Gastrocnemius medialis (tissue), 4 donors: ENCODE measurements at places on chromosomes 4 and X. TPM values are rescaled to one million over a fixed set of nuclear protein-coding genes. Genes with fewer than 3 reads are reported as not detected.

The GAGE12J gene
- not detected for total RNA-seq

The STAP1 gene
- not detected for total RNA-seq

The DDX60 gene
- total RNA-seq, result 2.5 TPM

The PGAM4 gene
- total RNA-seq, result not detected

The USP26 gene
- not detected for total RNA-seq

The GPRASP1 gene
- 2.1 TPM for total RNA-seq

The RBMX gene
- total RNA-seq, result 113 TPM

The XAGE1B gene
- not detected for total RNA-seq

GRCh38 chr4:1939664-1940509, 68.7 kb downstream of the NSD2 start:
- DNase-seq, result peak; percentile 24

- DNase-seq, result no peak
These were observed 21.6 kb upstream of the DUSP9 start for GRCh38 chrX:153625271-153626024.

GRCh38 chr4:3786196-3786869, 20.1 kb downstream of the ADRA2C start:
- DNase-seq, result no peak

DNA sequence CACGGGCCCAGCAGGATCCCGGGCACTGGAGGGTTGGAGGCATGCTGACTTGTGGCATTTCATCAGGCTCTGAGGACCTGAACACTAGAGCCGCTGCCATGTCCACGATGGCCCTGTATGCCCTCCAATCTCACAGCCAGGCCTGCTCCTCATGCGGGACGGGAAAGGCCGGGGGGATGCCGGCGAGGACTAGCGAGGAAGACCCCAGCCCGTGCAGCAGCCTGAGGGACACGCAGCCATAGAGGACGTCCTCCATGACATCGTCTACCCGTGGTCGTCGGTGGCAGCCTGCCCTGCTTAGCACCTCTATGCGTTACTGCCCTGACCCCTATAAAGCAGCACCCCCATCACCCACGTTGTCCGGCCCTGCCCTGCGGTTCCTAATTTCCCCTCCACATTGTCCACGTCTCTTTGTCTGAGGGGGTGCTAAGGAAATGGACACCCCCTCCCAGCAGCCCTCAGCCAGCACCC, 32.6 kb downstream of the HMX1 start:
- DNase-seq, result no peak

- DNase-seq, result no peak
These were observed 24.8 kb upstream of the FAM193A start for GRCh38 chr4:2511645-2512131.

DNA sequence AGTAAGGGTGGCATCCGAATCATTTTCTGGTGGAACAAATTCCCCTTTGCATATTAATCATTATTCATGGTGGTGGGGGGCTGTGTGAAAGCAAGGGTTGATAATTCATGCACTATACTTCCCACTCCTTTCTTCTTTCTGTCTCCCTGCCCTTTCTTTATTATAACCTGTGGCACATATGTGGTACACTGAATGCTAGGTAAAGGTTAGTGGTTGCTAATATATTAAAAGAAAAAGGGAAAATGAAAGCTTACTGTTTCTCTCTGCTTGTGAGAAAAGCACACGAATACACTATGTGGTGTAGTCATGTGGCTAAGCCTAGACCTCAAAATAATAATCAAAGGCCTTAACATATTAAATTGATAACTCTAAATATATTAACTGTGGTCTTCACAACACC, 178.4 kb upstream of the RPS6KA3 start:
- DNase-seq, result no peak

DNA sequence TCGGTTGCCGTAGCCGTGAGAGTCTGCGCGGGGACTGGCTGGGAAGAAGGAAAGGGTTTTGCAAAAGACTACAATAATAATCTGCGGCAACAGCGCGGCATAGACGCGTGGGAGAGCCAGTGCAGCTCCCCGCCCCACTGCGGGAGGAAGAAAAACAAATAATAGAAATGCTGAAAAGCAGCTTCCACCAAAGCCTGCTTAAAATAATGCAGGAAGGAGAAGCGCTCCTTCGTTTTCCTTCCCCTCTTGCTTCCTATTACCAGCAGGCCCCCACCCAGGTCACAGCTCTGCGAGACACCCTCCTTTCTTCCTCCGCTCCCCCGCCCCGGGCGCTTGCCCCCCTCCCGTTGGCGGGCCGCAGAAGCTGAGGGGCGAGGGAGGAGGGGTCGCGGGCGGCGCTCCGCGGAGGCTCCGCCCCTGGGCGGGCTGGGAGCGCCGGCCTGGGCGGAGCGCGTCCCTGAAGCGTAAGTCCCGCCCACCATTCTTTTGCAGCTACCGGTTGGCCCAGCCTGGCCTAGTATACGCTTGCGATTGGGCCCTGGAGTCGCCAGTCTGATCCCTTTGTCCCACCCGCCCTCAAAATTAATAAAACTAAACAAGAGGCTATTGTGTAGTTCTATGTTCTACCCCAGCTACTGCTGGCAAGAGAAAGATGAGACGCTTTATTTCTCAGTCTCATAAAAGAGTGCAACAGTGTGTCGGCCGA, 636 bp upstream of the AMOT start:
- peak; percentile 77 for DNase-seq

DNA sequence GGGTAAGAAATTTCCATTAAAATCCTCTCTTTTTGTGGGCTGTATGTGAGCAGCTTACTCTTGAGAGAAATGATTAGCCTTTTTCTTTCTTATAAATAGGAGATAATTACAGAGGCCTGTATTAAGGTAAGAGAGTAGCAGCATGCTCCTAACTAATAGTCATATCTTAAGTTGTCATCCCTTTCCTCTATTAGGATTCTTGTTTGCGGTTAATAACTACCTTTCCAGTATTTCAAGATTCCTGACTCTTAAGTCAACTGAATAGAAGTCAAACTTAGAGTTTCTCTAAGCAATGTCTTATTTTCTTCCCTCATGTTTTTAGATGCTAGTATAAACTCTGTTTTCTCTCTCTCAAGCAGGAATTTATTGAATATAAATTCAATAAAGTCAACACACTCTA, 139.9 kb upstream of the GPRIN3 start:
- no peak for DNase-seq

- DNase-seq, result no peak
These were observed 107.6 kb downstream of the DCTD start for GRCh38 chr4:182809417-182810102.

- DNase-seq, result no peak
These were observed 175.8 kb downstream of the COMMD8 start for GRCh38 chr4:47287735-47288134.

DNA sequence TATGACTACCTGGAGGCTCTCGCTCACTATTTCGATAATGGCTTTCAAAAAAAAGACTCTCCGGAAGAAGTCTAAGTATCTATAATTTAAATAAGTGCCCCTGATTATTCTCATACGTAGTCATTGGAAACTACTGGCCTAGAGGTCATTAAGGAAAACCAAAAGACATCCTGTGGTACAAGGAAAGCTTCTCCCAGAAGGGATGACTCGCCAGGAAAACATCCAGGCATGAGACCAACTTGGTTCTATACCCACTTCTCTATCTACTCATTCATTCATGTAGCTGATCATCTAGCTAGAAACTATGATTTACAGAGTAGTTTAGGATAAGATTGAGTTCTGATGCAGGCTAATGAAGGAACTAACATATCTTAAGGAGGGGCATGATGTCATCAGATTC, 37.7 kb downstream of the SOX3 start:
- DNase-seq, result no peak

DNA sequence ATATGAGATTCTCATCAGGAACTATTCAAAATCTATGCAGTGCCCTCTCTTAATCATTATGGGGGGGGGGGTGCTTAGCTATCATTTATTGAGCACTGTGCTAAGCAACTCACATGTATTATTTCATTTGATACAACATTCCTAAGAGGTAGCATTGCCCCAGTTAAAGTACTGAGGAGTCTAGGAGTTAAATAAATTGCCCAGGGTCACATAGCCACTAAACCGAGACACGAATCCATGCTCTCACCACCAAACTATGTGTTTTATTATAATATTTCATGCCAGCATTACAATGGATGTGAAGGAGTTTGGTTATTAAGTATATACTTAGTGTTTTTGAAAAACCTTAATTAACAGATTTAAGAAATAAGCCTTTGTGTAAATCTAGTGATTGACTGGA, 131.4 kb downstream of the CBR4 start:
- DNase-seq, result no peak

DNA sequence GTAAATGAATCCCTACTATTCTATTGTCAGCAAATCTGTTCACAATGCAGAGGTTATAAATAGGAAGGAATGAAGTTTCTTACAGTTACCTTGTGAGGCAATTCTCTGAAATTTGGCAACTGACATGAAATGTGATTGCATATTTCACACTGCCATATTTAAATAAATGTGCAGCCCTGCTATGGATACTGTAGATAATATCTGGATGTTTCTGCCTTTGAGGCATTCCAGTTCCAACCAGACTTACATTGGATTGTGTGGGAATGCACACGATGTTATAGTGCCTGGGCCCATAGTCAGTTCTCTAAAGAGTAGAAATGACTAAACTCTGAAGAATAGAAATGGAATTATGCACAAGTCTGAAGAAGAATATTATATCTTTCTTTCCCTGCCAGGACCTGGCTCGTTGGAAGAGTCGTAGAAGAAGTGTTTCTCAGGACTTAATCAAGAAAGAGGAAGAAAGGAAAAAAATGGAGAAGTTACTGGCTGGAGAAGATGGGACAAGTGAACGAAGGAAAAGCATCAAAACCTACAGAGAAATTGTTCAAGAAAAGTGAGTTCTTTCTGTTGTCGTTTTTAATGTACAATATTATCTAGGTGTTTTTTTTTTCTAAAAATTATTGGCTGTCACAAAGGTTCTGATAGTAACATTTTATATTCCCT, 102.7 kb downstream of the PHOX2B start:
- DNase-seq, result no peak

- no peak for DNase-seq
These were observed 61.1 kb upstream of the BLTP1 start for GRCh38 chr4:122090989-122091388.

GRCh38 chrX:41333744-41334362, at the start of gene DDX3X:
TSS of gene DDX3X (plus strand) at chrX:41334162. CDS start at chrX:41334253, 91 bp downstream.
- peak; percentile 80 for DNase-seq

DNA sequence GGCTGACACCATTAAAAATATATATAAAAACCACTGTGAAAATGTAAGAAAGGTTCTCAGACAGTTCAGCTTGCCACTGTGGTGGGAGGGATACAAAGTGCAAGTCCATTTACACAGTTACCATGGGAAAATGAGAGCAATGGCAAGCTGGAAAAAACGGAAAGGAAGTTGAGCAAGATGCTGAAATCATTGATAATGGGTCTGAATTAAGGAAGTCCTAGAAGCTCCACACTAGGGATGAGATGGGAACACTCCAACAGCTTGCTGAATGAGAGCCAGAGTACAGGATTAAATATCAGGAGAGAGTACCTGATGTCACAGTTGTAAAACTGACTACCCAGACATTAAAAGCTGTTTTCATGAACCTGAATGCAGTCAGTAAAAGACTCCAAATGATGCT, 218.6 kb downstream of the PRDM5 start:
- DNase-seq, result no peak

- no peak for DNase-seq
These were observed 110.1 kb upstream of the PDLIM3 start for GRCh38 chr4:185645403-185645802.
